Stimulated activated CD8-positive, alpha-beta memory T cell treated with anti-CD3 and anti-CD28 coated beads, Interleukin-12 subunit alpha, Interleukin-12 subunit beta, amount 100 ng/mL, for 4 hours (primary cell): ENCODE measurements at places on chromosomes 6 and 20.

GRCh38 chr6:96947055-96947454 lies 22.5 kb downstream of the KLHL32 start:
- no peak for DNase-seq

GRCh38 chr6:109187399-109188114 lies 92.2 kb downstream of the CEP57L1 start:
- DNase-seq: peak; percentile 19

DNA sequence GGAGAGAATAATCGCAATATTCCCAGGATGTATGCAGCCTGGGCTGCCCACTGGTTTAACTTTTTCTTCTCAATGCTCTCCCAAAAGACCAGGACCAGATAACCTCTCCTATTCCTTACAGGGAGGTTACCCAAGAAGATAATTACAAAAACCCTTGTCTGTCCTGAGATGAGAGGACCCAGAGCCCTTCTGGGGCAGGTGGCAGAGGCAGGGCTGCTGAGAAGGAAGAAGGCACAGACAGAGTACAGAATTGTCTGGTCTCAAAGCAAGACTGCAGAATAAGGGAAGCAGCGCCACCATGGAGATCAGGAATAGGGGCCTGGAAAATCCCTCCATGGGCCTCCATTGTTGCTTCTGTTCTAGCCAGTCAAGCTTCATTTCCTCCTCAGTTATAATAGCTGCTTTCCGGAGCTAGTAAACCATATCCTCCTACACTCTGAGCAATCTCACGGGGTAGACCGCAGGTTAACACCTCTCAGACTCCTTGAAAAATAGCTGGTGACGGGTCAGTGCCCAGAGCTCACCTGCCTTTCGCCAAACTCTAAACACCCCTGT lies 463 bp upstream of the HLA-DMB start:
- peak; percentile 21 for DNase-seq

DNA sequence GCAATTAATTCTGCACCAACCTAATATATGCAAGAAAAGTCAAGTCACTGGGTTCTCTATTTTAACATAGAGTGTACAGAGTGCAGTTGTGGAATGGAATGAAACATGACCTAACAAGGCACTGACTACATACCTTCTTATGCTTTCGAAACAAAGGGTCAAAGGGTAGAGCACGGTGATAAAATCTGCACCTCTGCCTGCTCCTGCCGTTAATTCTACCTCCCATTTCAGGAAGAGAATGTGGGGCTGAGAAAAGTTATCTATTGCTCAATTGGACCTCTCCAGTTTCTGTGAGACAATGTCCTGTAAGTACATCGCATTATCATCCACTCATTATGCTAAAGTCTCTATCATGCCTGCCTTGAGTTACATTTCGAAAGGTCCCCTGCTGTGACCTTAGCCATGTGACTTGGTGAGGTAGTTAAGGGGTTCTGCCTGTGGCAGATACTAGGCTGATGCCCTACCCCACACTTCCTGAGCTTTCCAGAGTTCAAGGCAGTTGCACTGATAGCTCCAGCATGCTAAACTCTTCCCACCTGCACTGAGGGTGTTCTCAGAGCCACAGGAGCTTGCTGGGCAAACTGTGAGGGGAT lies 14.0 kb upstream of the MOCS1 start:
- no peak for DNase-seq

GRCh38 chr20:42338294-42339201 lies 720.4 kb upstream of the CHD6 start:
- DNase-seq: no peak

DNA sequence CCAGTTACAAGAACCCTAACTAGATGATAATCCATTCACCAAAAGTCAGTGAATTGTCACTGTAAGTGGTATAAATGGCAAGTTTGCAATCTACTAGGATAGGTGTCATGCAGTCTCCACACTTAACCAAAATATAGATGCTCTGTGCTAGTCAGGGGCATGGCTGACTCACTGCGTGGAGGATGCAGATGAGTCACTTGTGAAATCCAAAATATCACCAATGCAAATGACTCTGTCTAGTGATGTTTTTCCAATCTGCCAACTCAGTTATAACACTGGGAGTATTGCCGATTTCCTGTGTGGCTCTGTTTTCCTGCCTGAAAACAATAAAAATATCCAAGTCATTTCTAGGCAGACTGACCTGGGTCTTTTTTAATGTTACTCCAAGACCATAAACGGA lies 47.8 kb upstream of the NRSN1 start:
- no peak for DNase-seq

DNA sequence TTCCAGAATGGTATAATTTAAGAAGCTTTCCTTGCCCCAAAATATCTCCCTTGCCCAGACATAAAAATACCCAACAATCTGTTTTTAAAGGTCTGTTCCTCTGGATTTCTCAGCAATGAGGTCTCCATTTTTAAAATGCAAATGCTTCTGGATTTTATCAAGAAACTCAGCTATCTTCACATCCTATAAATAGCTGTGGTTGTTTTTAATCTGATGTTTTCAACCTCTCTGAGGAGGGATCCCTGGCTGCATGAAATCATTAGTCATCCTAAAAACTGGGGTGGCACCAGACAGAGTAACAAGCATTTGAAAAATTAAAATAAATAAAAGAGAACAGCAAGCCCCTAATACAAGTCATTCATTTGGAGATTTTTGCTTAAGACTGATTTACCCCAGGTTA lies 168.5 kb upstream of the ID4 start:
- no peak for DNase-seq

GRCh38 chr6:105257340-105257739 lies 77.5 kb upstream of the POPDC3 start:
- DNase-seq: no peak

GRCh38 chr6:132227904-132228303 lies 173.4 kb downstream of the MOXD1 start:
- no peak for DNase-seq

DNA sequence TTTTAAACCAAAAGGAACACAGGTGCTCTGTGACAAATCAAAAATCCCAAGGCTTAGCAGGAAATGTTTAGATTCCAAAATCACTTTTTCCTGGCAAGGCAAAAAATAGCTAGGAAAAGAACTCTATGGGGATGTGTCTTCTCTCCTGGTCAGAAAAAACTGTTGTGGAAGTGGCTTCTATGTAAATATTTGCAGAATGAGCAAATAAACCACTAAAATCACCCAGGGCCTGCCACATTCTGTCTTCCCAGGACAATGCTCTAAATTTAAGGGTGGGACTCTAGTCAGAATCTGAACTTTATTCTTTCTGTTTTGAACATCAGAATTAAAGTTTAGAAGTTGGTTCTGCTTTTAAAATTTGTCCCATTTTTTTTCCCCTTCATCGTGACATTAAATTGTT lies 29.3 kb downstream of the GCM1 start:
- DNase-seq: no peak

- DNase-seq: peak; percentile 54
Observed at GRCh38 chr20:58890518-58891085, 38.1 kb downstream of the GNAS start.

DNA sequence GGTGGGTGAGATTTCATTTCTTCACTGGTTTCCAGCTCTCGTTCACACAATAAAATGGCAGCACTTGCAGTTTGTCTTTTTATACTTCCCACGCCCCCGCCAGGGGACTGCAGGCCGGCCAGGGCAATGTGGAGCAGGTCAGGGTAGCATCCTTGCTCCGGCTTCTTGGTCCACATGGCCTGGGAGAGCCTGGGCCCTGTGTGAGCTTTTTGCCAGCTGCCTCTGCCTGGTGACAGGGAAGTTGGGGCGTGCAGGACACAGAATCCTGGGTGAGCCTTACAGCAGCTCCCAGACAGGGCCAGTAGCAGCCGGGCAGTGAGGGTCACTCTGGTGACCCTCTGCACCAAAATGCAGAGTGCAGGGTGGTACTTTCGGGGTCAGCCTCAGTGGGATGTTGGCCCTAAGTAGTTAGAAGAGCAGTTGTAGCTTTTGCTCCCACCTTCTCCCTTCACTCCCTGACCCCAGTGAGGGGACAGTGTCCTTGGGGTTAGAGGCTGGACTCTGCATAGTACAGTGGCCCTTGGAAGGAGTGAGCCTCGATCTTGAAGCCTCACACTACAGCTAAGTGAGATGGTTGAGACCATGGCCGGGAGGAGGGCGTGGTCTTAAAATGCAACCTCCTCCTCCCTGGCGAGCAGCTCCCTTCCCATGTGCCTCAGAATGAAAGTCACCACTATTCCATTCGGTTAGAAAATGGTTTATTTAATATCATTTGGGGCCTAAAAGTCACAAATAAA lies 23.8 kb downstream of the PYGB start:
- DNase-seq: no peak

- no peak for DNase-seq
Observed at GRCh38 chr20:45111799-45112471, 3.0 kb downstream of the WFDC5 start.

DNA sequence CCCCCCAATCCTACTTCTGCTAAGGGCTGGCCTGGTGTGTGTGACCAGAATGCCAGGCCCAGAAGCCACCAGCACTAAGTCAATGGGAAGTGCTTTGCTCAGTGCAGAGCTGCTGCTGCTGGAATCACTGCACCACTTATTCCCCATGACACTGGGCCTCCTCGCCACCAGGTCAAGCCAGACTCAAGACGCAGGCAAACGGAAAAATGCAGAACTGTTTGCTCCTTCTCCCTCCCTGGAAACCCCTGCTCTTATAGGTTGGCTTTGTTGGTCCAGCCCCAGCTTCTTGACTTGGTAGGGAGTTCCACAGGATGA lies 121.9 kb downstream of the PHACTR3 start:
- DNase-seq: no peak

GRCh38 chr6:32829495-32829894 lies 9.0 kb downstream of the TAP2 start:
- DNase-seq: no peak

DNA sequence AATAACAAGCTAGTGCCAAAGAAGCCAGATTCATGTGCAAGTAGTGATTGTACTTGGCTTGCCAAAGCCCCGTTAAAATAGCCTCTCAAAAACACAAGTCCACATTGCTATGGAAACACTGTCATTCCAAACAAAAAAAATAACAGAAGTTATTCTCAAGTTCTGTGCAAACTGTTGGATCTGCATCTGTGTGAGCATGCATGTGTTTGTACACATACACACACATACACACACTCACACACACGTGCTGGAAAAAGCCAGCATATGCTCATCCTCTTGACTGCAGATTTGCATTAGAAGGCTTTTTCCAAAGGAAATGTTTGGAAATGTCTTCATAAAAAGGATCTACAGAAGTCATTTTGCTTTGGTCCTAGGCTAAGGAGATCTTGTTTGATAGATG lies 13.4 kb upstream of the CBLN4 start:
- no peak for DNase-seq

- DNase-seq: no peak
Observed at GRCh38 chr6:24140591-24140990, 14.6 kb downstream of the NRSN1 start.

- DNase-seq: no peak
Observed at GRCh38 chr6:166433096-166433495, 50.4 kb upstream of the MPC1 start.
